Osteoblast (primary cell): ENCODE measurements at places on chromosomes 7 and 10. TPM values are rescaled to one million over a fixed set of nuclear protein-coding genes. Genes with fewer than 3 reads are reported as not detected.

SEMA3E gene
- total RNA-seq, result 0.29 and 1.4 TPM in 2 replicates

C7orf57 gene
- total RNA-seq, result under 0.01 TPM in 2 replicates

SERPINE1 gene
- total RNA-seq, result 237 and 278 TPM in 2 replicates

OLAH gene
- not detected in 2 replicates for total RNA-seq

DNA sequence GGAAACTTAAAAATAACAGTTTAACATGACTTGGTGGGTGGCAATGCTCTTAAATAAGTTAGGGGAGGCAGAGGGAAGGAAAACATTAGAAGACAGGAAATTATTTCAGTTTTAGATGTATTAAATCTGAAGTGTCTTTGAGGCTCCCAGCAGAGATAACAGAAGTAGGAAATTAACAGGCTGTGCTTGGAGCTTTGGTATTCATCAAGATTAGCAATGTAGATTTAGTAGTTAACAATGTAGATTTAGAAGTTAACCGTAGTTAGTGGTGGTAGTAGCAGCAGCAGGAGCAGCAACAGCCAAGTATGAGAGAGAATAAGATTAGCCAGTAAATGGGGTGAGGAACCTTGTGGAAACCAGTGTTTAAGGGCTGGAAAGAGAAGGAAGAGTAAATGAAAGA, 48.7 kb upstream of the UBN2 start:
- H3K4me3 ChIP-seq, result no peak overlapping the region
- H3K36me3 ChIP-seq, result peaks cover 3% of the 10 kb centered on the region
- DNase-seq, result no peak
- no peaks in the 10 kb centered on the region for H3K4me1 ChIP-seq
- H3K27ac ChIP-seq, result no peak overlapping the region

- no peak overlapping the region for H3K4me3 ChIP-seq
- DNase-seq, result no peak
- H3K36me3 ChIP-seq, result no peaks in the 10 kb centered on the region
- H3K27me3 ChIP-seq, result no peaks in the 10 kb centered on the region
- H3K4me1 ChIP-seq, result no peaks in the 10 kb centered on the region
Observed at GRCh38 chr7:12328888-12329770, 74.5 kb downstream of the VWDE start.

GRCh38 chr7:105764506-105764905, 111.9 kb downstream of the ATXN7L1 start:
- H3K4me1 ChIP-seq, result peaks cover 13% of the 10 kb centered on the region
- H3K27ac ChIP-seq, result no peak overlapping the region
- H3K27me3 ChIP-seq, result no peaks in the 10 kb centered on the region
- no peaks in the 10 kb centered on the region for H3K36me3 ChIP-seq
- DNase-seq, result no peak
- H3K4me3 ChIP-seq, result no peak overlapping the region

- H3K27ac ChIP-seq, result no peak overlapping the region
- H3K36me3 ChIP-seq, result no peaks in the 10 kb centered on the region
- DNase-seq, result no peak
- no peaks in the 10 kb centered on the region for H3K27me3 ChIP-seq
- H3K4me1 ChIP-seq, result no peaks in the 10 kb centered on the region
Observed at GRCh38 chr10:95832216-95833041, 75.3 kb upstream of the CC2D2B start.

DNA sequence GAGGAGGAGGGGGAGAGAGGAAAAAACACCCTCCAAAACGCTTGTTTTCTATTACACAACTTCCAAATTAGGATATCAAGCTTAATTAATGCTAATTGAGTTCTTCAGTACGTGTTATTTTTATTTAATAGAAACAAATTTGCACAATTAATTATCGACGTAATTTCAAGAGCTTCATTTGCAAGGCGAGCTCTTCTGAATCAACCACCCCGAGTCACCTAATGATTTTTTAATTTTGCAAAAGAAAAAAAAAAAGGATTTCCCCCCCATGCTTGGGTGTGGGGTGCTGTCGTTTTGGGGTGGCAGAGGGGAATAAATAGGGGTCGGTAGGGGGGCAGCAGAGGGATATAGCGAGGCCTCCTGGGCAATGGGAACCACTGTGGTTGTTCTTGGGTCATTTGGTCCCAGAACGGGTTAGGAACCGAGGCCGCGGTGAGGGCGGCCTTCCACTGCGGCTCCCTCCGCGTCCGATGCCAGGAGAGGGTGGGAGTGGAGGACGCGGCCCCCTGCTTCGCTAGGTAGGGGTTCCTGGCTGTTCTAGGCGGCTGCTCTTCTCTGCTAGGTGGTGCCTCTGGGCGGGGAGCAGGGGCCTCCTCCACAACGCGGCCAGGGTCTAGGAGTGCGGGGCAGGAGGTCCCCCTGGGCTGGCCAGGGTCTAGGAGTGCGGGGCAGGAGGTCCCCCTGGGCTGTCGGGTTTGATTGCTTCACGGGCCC, 7.3 kb downstream of the UNCX start:
- H3K27ac ChIP-seq, result no peak overlapping the region
- H3K27me3 ChIP-seq, result peaks cover 86% of the 10 kb centered on the region
- no peak for DNase-seq
- no peaks in the 10 kb centered on the region for H3K4me1 ChIP-seq
- no peak overlapping the region for H3K4me3 ChIP-seq

DNA sequence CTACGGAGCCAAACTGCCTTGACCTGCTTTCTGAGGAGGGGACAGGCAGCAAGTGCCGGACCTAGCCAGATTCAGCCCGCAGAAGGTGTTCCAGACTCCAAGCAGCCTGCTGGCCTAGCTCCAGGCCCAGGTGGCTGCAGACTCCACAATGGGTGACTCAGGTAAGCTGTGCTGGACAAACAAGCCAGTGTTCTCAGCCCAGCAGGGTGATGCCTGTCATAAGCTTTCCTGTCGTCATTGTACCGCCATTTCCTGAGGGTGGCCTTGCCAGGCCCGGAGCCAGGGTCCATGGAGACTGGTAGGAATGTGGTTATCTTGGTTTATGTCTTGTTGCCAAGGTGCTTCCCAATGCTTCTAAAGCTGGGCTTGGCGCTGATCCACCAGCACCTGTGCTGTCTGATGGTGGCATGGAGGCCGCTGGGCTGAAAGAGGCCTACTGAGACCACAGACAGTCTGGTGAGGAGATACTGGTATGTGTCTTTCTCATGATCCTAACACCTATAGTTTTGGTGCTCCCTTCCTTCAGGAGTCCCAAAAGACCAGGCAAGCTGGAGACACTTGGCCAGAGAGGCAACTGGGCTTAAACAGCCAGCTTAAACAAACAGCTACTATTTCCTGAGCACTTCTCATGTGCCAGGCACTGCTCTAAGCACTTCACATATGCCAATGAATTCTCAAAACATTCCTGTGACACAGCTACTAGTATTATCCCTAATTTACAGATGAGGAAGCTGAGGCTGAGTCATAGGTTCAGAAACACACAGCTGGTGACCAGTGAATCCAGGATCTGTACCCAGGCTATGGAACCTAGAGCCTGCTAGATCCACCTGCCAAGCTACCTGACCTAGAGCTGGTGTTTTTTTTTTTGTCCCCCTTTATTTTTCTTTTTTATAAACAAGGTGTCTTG, 42.0 kb downstream of the ZC3HC1 start:
- H3K27me3 ChIP-seq, result no peaks in the 10 kb centered on the region
- peak overlapping the region; percentile 85 for H3K27ac ChIP-seq
- peaks cover 20% of the 10 kb centered on the region for H3K4me1 ChIP-seq
- H3K36me3 ChIP-seq, result no peaks in the 10 kb centered on the region
- DNase-seq, result peak; percentile 87
- no peak overlapping the region for H3K4me3 ChIP-seq

GRCh38 chr10:104774234-104774633, 133.1 kb downstream of the SORCS3 start:
- H3K4me1 ChIP-seq, result no peaks in the 10 kb centered on the region
- no peak for DNase-seq
- H3K4me3 ChIP-seq, result no peak overlapping the region
- no peaks in the 10 kb centered on the region for H3K36me3 ChIP-seq
- H3K27ac ChIP-seq, result no peak overlapping the region

DNA sequence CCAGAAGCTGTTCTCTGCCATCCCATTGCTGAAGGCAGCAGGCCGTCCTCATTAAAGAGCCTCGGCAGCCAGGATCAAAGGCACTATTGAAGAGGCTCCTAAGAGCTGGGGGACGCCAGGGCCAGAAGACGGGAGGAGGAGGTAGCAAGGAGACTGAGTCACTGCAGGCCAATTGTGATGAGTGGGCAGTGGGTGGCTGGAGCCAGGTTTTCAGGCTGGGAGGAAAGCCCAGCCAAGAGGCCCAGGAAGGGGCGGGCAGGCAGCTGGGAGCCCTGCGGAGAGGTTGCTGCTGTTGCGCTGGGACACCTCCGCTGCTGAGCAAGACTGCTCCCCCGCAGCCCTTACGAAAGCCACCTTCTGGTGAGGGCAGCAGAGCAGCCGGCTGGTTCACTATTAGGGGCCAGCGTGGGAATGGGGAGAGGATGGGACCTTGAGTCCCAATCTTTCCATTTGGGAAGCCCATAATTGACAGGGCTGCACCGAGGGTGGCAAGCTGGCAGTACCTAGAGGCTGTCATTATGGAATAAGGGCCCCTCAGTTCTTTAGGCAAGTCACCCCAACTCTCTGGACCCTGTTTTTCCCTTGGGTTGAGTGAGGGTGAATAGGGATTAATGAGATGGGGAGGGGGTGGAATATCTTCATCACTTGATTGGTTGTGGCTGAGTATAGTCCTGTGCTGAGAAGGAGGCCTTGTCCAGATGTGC, 48.4 kb downstream of the UNC5B start:
- peak overlapping the region; percentile 75 for H3K27ac ChIP-seq
- H3K4me1 ChIP-seq, result peaks cover 43% of the 10 kb centered on the region

- no peak for DNase-seq
- H3K27ac ChIP-seq, result no peak overlapping the region
- no peaks in the 10 kb centered on the region for H3K4me1 ChIP-seq
- no peaks in the 10 kb centered on the region for H3K27me3 ChIP-seq
- H3K36me3 ChIP-seq, result no peaks in the 10 kb centered on the region
Observed at GRCh38 chr7:95589766-95590165, 6.5 kb downstream of the PDK4 start.

GRCh38 chr10:101506829-101507661, 81.0 kb downstream of the POLL start:
- H3K4me3 ChIP-seq, result no peak overlapping the region
- no peaks in the 10 kb centered on the region for H3K36me3 ChIP-seq
- H3K4me1 ChIP-seq, result no peaks in the 10 kb centered on the region
- no peaks in the 10 kb centered on the region for H3K27me3 ChIP-seq
- no peak for DNase-seq

DNA sequence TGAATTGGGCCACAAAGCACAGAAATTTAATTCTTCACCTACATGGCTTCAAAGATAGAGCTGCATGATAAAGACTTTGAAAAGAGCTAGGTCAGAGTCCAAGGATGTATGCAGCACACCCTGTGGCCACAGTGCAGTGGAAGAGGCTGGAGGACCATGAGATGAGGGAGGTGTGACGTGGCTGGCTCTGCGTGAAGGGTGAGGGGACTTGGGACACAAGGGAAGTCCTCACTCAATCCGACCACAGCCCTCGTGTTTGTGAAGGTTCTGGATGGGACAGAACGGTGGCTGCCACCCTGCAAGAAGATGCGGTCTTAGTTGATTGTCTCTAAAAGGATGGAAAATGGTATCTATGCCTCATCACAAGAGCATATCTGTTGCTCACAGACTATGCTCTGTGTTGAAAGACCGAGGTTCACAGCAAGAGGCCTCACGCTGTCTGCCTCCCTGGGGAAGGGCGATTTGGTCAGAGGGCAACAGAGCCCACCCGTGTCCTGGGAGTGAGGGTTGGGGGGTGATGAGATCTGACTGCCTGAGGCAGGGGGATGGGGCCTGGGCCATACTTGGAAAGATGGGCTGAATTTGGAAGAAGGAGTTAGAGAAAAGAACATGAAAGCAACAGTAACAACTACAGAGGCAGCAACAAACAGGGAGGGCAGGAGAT, 174.4 kb upstream of the SHH start:
- no peaks in the 10 kb centered on the region for H3K36me3 ChIP-seq
- H3K4me1 ChIP-seq, result no peaks in the 10 kb centered on the region
- H3K27ac ChIP-seq, result no peak overlapping the region
- DNase-seq, result no peak
- H3K27me3 ChIP-seq, result no peaks in the 10 kb centered on the region
- no peak overlapping the region for H3K4me3 ChIP-seq
